Temporal lobe (tissue), 4 donors: ENCODE measurements at places on chromosomes 1 and 21. TPM values are rescaled to one million over a fixed set of nuclear protein-coding genes. Genes with fewer than 3 reads are reported as not detected.

The AMY2A gene
- total RNA-seq = 0.25 TPM

The NBPF4 gene
- not detected for total RNA-seq

The UCK2 gene
- 60.7 TPM for total RNA-seq

The RNU1-1 gene
- total RNA-seq = 73,230 TPM

The OLIG2 gene
- total RNA-seq = 15.2 TPM

The A3GALT2 gene
- total RNA-seq = not detected

The ODF2L gene
- 57.0 TPM for total RNA-seq

The IPP gene
- total RNA-seq = 10.3 TPM

The VN1R5 gene
- not detected for total RNA-seq
